ENCODE measurements at places on chromosomes 2 and 18. TPM values are rescaled to one million over a fixed set of nuclear protein-coding genes. Genes with fewer than 3 reads are reported as not detected.

Gene MEIS1
- total RNA-seq: 1.8 TPM

Gene ST8SIA3
- not detected for total RNA-seq

Gene PRR30
- not detected for total RNA-seq

Gene ERFE
- 6.7 TPM for total RNA-seq

Gene TMEM182
- 3.7 TPM for total RNA-seq

Gene TNFRSF11A
- 11.8 TPM for total RNA-seq

Gene ACVR1C
- total RNA-seq: 0.05 TPM

Gene CCL20
- total RNA-seq: 6.2 TPM

Gene STAT4
- total RNA-seq: 3.9 TPM

Gene IL1R2
- total RNA-seq: 0.75 TPM

Gene SERPINB7
- total RNA-seq: 2.0 TPM

Gene IL36RN
- total RNA-seq: 0.05 TPM

Gene RAB10
- total RNA-seq: 248 TPM

Gene RTP5
- total RNA-seq: not detected

Gene TXNL4A
- 146 TPM for total RNA-seq

Gene HADHA
- total RNA-seq: 133 TPM

Gene ZNF892
- total RNA-seq: 0.43 TPM

Gene CNTNAP5
- not detected for total RNA-seq

Gene GYPC
- total RNA-seq: not detected

Gene TRABD2A
- 13.4 TPM for total RNA-seq

Gene HJURP
- 64.5 TPM for total RNA-seq

Gene DYNAP
- total RNA-seq: not detected

Gene UNC50
- total RNA-seq: 51.3 TPM

Gene SCN3A
- total RNA-seq: not detected

Gene CYTIP
- total RNA-seq: not detected

Gene UGT1A4
- total RNA-seq: not detected

Gene PROM2
- total RNA-seq: 0.19 TPM

Gene CGREF1
- total RNA-seq: 8.6 TPM

Gene HS1BP3
- 37.8 TPM for total RNA-seq

Gene APOB
- 0.23 TPM for total RNA-seq

Gene FAM161A
- 8.0 TPM for total RNA-seq

Gene SCLY
- total RNA-seq: 21.6 TPM

Gene EFR3B
- total RNA-seq: 12.3 TPM

Gene BIN1
- 32.2 TPM for total RNA-seq

Gene ELOA2
- total RNA-seq: not detected
